ENCODE measurements at places on chromosomes 11 and 22.

- no peak for DNase-seq
Observed at GRCh38 chr11:132607575-132607974, 924.7 kb downstream of the OPCML start.

GRCh38 chr11:35541621-35542375, 16.4 kb upstream of the PAMR1 start:
- no peak for DNase-seq

DNA sequence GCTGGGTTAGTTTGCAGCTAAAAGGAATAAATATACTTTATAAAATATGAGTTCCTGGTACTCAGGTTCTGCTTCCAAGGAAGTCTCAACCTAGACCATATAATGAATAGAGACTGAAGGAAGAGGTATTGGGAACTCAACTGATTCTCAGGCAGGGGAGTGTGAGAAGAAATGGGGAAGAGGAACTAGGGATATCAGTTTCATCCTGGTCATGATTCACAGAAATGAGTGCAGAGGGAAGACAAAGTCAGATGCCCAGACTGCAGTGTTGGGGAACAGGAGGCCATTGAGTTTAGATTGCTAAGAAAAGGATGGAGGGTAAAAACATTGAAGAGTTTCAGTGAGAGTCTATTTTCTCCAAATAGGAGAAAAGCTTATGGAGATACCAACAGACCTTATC, 28.8 kb downstream of the PLAAT5 start:
- no peak for DNase-seq

DNA sequence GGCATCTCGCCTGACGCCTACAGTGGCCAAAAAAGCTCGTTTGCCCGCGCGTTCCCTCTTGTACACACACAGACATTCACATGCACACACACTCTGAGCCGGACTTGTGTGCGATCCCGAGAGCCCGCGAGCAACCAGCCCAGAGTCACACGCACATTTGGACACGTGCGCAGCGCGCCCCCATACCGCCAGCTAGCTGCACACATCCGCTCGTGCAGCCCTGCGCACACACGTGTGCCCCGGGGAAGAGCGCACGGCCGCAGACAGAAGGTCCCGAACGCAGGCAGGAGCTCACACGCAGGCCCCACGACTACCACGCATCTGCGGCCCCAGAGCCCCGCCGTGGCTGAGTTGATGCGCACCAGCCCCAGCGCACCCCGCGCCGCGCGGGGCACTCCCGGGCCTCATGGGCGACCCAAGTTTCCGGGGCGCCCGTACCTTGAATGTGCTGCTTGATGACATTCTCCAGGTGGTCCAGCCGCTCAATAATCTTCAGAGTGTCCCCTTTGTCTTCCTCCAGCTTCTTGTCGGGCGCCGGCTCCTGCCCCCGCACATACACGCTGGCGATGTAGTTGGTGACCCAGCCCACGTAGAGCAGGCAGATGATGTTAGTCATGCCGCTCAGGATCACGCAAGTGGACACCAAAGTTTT, 758 bp downstream of the GALNT18 start:
- DNase-seq, result peak; percentile 69

GRCh38 chr11:121270001-121270678, 22.4 kb upstream of the SC5D start:
- DNase-seq, result no peak

- DNase-seq, result no peak
Observed at GRCh38 chr11:71198823-71199165, 53.6 kb downstream of the SHANK2 start.

DNA sequence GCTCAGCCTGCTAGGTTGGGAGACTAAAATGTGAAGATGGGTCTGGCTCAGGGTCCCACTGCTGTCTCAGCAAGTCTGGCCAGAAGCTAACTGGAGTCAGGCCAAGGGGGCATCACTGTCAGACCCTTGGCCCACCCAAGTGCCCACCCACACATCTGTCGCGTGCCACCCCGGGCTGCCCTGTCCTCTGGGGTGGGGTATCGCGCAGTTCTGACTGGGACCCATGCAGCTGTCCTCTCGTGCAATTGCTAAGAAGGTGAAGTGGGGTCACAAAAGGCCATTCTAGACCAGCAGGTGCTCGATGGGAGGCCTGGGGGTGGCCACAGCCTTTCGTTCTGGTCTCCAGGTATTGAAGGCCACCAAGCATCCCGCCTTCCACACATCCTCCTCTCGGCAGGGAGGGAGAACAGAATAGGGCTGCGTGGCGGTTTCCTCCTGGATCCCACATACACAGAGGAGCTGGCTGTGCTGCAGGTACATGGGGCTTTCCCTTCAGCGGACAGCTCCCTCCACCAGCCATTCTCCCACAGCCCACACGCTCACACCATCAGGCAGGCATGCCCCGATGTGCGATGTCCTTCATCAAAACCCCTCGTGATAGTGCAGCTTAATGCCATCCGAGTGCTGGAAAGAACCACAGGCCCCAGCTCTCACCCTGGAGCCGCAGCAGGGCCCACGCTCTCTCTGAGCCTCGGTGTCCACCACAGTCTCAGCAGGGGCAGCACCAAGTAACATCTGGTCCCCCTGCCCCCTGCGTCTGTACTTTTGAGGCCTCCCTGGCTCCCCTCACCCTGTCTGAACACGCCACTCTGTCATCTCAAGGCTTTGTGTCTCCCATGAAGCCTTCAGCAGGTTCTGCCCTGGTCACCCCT, 37.6 kb downstream of the SHANK2 start:
- DNase-seq, result no peak

- no peak for DNase-seq
Observed at GRCh38 chr11:68670208-68670992, 13.9 kb upstream of the GAL start.

GRCh38 chr11:4960877-4961276, 5.4 kb upstream of the OR51A2 start:
- DNase-seq, result peak; percentile 21

DNA sequence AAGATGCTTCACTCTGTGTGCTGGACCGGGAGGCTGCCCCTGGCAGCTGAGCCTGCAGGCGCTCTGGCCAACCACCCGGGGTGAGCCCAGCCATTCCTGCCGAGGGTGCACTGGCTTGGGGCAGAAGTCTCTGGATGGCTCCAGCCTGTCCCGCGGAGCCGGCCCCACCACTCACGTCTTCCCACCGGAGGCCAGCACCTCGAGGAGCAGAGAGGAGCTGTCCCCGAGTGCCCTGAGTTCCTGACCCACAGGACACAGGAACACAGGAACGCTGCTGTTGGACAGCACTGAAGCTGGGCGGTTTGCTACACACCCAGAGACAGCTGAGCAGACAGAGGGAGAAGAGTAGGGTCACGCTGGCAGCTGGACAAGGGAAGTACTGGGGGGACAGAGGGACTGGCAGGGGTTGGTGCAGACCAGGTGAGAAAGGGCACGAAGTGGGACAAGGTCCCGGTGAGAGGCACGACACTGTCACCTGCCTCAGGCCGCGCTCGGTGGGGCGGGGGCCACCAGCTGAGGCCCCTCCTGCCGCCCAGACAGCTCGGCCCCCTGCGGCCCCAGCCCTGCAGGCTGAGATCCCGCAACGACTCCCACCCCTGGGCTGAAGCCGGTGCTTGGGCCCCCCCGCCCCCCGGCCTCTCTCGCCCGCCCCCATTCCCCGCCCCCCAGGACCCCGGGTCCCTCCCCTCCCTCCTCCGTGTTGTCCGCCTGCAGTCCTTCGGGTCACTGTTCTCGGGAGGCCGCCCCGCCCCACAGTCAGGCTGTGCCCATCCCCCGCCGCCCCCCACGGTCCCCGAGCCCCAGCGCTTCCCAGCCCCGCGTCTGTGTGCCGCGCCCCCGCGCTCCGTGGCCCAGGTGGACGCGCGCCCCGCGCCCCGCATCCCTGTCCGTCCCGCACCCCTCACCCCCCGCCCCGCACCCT, 624 bp upstream of the B4GALNT4 start:
- DNase-seq, result peak; percentile 28

DNA sequence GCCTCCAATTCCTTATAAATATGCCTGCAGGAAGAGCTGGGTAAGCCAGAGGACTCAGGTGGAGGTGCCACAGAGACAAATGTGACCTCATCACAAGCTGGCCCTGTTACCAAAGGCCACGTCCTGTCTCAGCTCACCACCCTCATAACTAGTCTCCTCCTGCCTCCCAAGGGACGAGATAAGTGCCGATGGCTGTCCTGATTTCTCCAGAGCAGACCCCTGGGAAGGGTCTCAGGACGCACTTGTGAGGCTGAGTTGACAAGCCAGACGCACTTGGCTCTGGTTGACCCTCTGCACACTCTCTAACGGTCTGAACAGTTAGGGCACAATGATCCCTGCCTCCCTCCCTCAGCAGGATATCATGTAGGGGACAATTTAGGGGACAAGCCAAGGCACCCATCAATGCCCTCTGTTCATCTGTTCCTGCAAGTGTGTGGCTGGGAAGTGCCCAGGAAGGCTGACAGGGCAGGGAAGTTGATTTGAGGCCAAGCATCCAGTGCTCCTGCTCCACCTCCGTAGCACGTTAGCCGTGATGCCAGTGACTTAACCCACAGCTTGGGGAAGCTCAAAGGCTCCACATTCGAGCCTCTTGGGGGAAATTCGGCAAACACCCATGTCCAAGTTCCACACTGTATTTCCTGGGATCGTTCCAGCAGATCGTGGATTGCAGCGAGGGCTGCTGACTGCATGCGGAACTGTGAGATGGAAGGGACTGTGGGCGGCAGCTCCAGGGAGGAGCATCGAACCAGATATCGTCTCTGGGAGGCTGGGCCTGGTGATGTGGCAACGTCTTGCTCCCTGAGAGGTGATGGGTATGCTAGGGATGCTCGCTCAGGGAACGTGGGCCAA, 2.8 kb downstream of the SMIM38 start:
- no peak for DNase-seq

- no peak for DNase-seq
Observed at GRCh38 chr11:115581871-115582639, 77.8 kb upstream of the CADM1 start.

GRCh38 chr11:120331301-120331996, 4.8 kb upstream of the ARHGEF12 start:
- DNase-seq, result peak; percentile 83

DNA sequence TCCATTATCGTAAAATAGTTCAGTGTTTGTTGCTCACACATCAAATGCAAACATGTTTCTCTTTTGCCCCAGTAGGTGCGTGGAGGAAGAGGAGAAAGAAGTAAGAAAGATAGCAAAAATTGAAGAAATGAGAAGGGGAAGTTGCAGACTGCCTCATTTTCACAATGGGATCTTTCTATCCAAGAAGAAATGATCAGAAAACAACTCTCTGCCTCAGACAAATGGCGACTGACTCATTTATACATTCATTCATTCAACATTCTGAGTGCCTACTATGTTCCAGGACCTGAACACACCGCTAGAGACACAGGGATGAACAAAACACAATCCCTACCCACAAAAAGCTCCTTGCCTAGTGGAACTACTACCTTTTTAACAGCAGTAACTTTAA, 367 bp downstream of the HPS5 start:
- peak; percentile 85 for DNase-seq

DNA sequence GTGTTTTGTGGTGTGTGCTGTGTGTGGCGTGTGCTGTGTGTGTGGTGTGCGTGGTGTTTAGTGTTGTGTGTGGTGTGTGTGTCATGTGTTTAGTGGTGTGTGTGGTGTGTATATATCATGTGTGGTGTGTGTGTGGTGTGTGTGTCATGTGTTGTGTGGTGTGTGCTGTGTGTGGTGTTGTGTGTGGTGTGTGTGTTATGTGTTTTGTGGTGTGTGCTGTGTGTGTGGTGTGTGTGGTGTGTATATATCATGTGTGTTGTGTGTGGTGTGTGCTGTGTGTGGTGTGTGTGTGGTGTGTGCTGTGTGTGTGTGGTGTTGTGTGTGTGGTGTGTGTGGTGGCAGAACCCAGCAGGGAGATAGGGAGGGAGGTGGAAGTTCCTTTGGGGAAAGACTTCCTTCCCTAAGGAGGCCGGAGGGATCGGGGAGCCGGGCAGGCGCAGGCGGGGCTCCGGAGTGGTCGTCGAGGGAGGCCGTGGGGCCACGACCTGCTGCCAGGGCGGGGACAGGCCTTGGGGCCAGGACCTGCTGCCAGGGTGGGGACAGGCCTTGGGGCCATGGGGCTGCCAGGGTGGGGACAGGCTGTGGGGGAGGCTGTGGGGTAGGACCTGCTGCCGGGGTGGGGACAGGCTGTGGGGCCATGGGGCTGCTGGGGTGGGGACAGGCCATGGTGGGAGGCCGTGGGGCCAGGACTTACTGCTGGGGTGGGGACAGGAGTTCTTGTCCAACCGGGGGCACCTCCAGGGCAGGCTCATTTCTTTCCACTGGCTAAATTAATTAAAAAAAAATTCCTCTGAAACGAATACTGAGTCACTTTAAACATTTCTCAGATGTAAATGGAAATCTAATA, 15.2 kb downstream of the PIM3 start:
- DNase-seq, result no peak

GRCh38 chr22:29338398-29338797, 22.9 kb upstream of the RASL10A start:
- no peak for DNase-seq

Data from RKO (cell line).